ENCODE measurements at places on chromosomes 6 and 20.

DNA sequence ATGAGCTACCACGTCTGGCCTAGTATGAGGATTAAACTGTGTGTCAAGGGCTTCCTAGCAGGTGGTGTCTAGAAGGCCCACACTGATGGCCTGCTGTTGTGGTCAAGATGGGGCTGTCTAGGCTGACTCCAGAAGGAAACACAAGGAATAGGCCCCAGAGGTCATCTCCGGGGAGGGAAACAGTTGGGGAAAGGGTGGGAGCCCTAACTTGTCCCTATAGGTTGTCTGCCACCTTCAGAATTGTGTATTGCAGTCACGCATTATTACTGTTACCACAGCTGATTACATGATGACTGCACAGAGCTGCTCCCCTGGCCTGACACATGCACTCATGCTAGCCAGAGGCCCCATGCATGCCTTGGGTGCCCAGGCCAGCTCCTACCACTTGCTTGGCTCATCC lies 27.3 kb downstream of the C20orf203 start:
- DNase-seq: no peak

GRCh38 chr20:61350500-61351250 lies 98.6 kb downstream of the CDH4 start:
- DNase-seq: no peak

DNA sequence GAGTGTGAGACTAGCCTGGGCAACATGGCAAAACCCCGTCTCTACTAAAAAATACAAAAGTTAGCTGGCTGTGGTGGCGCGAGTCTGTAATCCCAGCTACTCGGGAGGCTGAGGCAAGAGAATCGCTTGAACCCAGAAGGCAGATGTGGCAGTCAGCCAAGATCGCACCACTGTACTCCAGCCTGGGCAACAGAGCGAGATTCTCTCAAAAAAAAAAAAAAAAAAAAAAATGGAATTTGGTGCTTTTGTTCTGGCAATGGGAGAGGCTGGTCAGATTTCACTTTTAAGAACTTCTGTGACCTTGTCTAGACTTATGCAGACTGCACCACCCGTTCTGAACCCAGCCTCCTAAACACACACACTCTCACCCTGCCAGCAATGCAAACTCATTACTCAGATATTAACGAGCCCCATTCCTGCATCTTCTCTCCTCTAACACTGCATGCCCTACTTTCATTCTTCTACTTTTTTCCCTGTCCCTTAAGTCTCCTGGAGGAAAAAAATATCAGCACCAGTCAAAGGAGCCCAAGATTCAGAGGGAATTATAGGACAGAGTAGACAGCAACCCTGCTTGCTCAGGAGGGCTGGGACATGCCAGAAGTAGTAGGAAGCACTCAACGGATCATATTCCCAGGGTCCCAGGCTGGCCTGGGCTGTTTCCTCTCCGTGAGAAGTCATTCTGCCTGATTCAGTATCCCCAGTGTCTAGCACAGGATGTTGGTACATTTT lies 4.4 kb downstream of the MOCS1 start:
- DNase-seq: no peak

DNA sequence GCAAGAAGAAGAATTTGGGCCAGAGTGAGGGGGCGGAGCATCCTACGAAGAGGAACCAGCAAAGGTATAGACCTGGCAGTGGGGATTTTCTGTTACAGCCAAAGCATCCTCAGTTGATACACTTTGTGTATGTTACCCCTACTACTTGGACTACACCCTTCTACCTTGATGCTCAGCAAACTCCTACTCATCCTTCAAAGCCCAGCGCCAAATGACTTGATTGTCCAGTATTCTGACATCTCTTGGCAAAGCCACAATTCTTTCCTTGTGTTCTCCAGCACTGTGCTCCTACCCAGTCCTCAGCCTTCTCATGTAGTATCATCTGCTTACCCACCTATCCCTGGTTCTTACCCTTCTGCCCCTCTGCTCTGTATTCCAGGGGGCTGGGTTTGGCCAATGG lies 21.7 kb upstream of the CTNNBL1 start:
- DNase-seq: no peak

GRCh38 chr6:139473231-139473701 lies 98.8 kb upstream of the CITED2 start:
- no peak for DNase-seq

DNA sequence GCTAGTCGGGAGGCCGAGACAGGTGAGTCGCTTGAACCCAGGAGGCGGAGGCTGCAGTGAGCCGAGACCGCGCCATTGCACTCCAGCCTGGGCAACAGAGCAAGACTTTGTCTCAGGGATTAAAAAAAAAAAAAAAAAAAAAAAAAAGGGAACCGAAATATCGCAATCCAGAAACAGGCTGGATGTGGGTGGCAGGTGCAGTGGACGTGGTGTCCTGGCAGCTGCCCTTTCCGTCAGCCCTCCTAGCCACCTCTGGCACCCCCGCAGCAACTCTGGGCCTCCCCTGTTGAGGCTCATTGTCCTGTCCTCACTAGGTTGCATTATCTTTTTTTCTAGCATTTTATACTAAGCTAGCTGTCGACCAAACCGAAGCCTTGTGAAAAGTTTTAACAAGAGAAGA lies 113.5 kb downstream of the DTNBP1 start:
- DNase-seq: peak; percentile 13

DNA sequence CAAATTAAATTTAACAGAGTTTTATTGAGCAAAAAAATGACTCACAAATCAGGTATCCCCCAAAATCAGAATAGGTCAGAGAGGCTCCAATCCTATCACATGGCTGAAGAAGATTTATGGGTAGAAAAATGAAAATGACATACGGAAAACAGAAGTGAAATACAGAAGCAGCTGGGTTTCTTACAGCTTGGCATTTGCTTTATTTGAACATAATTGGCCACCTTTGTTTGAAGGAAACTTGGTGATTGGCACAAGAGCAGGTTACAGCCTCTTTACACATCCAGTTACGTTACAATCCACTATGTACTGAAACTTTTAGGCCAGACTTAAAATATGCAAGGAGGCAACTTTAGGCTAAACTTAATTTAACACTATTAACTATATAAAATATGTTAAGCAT lies 11.7 kb upstream of the TREM2 start:
- DNase-seq: peak; percentile 54

DNA sequence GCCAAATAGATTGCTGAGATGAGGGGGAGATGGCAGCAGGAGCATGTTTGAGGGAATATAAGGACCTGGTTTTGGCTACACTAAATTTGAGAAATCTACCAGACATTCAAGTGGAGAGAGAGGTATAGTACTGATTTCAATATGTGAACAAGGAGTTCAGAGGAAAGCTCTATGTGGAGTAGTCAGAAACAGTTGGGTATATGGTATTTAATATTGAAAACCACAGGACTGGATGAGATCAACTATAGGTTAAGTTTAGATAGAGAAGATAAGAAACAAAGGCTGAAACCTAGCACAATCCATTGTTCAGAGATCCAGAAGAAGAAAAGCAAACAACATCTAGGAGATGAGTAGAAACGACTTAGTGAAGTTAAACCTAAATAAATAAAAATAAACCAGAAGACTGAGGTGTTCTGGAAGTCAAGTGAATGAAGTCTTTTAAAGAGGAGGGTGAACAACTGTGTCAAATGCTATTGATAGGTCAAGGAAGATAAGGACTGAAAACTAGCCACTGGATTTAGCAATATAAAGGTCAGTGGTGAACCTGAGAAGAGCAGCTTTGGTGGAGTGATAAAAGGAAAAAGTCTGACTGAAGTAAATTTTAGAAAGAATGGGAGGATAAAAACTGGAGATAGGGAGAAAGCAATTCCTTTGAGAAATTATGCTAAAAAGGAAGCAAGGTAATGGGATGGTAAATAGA lies 121.2 kb upstream of the RUNX2 start:
- DNase-seq: no peak

DNA sequence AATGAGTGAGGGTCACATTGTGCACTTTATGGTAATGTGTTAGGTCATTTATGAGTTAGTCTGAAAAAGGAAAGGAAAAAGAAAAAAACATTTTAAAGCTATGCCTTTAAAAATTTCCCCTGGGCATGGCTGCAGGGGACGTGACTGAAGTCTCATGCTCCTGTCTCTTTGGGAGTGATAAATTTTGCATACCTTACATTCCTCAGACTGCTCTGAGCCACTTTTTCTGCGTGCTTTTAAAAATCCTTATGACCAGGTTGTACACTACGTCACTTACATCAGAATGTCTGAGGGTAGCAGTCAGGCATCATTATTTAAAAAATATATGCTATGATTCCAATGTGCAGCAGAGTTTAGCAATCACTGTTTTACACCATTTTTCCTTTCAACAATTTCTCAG lies 121.2 kb downstream of the RFPL4B start:
- no peak for DNase-seq

- no peak for DNase-seq
Observed at GRCh38 chr6:103715269-103715668, 1144.5 kb downstream of the HACE1 start.

DNA sequence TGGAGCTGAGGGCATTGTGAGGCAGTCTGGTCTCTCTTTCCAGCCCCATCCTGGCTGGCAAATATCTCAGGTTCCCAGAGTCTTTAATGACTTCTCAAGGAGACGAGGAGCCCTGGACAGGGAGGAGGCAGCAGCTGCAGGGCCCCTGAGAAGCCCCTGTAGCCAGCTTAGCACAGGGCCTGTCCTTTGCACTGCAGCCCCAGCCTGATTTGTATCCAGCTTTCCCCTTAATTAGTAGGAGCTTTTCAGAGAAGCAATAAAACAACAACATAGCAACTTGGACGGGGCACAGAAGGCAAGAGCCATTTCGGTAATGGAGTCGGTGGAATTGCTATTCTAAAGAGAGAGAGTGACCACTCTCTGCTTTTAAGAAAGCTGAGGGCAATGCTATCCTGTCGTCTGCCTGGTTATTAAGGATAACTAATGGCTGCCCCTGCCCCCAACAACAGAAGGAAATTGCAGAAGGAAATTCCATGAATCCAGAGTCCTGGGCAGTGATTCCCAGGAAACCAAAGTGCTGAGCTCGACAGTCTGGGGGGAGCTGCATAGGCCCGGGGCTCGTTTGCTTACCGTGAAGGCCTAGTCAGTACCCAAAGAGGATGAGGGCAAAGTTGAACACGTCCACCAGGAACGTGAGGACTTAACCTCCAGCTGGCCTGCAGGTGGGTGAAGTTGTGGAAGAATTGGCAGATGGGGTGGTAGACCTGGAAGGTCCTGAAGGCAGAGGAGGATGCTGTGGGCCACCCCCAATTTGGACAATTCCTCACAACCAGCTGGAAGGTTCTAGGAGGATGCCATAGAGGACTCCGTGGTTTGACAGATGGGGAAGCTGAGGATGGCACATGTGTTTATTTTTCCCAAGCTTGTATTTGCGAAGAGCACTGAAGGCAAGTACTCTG lies 50.3 kb downstream of the NPEPL1 start:
- DNase-seq: no peak

GRCh38 chr6:159033160-159034049 lies 11.4 kb downstream of the TAGAP start:
- peak; percentile 47 for DNase-seq

- DNase-seq: peak; percentile 88
Observed at GRCh38 chr6:3176562-3177355, 19.4 kb upstream of the TUBB2A start.

DNA sequence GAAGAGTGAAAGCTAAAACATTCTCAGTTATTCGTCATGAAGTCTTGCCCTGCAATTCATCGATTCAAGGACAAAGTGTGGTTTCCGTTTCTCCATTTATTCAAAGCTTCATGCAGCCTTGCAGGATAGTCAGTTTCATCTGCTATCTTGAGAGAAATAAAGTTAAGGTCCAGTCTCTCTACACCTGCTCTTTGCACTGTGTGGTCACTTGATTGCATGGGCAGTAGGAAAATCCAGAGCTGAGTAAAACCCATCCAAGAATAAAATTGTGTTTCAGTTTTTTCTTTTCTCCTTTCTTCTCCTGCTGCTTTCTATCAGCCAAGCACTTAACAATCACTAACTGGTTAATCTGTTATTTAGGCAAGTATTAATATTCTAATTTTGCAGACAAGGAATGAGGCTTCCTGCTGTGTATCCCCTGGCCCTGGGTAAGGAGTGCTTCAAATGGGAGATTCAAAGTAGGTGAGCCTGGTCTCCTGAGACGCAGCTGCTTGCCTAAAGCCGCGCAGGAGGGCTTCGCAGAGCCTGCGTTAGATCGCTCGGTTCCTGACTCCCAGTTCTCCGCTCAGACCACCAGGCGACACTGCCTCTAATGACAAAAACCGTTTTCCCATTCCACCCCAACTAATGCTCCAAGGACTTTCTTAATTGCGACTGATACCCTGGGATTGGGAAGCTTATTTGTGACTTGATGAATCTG lies 808.3 kb downstream of the TFAP2A start:
- DNase-seq: no peak

DNA sequence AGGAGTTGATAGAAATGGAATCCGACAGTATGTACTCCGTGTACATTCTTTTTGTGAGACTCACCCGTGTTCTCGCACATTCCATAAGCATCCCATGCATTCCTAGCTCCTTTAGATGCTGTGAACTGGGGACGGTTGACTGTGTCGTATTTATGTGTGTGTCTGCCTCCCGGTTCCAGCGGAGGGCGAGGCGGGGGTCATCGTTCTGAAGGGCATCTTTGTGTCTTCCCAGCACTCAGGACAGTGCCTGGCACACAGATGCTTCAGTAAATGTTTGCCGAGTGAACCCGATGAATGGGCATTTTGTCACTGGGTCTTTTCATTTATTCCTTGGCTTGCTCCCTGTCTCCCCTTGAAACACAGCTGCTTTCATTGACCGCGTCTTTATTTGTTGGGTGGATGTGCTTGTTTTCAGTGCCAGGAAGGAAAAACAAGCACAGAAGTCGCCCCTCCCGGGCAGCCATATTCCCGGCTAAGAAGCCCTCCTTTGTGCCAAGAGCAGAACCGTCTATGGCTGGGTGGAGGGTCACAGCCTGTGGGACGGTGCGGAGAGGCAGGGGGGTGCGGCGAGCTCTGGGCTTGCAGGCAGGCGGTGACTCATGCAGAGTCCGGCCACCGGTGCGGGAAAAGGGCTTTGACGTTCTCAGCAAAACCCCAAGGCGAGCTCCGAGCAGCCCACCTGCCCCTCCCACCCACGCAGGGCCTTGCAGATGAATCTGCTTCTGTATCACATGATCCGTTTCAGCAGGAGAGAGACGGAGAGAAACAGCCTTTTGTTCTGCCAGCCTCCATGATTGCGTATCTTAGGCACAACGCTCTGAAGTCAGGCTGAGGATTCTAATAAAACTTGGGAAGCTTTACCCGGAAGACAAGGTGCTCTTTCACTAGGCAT lies 11.2 kb upstream of the PSMG4 start:
- DNase-seq: no peak
